ENCODE measurements at places on chromosomes 2 and 18.

- no peak for DNase-seq
Observed at GRCh38 chr2:71482055-71482454, 28.7 kb downstream of the DYSF start.

DNA sequence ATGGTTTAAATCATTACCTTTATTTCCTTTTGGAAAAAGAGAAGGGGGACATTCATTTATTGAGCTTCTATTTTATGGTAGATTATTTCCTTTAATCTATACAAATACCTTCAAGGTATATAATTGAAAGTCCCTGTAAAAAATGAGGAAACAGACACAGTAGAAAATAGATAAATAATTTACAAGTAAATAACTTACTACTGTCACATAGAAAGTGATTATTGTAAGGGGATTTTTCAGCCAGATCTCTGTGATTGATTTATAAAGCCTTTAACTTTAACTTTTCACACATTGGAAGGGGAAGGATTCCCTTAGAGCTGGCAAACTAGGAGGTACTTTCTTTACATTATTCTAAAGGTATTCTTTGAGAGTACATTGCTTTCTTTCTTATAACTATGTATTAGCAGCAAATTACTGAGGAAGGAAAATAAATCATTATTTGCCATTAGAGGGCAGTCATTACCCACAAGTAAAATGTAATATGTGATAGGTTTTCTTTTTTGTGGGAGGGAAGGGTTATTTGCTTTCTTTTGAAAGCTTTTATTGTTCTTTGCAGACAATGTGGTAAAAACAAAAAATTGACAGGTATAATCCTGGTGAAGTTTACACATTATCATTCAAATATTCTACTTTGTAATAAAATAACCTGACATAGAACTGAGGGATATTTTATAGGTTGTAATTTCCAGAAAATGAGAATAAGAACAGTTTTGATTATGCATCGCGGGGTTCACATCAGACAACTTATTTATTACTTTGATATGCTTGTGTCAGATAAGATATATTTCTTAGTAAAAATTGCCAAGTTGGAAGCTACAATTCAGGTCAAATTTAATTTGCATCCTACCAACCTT lies 24.8 kb upstream of the RPE start:
- DNase-seq, result peak; percentile 65

DNA sequence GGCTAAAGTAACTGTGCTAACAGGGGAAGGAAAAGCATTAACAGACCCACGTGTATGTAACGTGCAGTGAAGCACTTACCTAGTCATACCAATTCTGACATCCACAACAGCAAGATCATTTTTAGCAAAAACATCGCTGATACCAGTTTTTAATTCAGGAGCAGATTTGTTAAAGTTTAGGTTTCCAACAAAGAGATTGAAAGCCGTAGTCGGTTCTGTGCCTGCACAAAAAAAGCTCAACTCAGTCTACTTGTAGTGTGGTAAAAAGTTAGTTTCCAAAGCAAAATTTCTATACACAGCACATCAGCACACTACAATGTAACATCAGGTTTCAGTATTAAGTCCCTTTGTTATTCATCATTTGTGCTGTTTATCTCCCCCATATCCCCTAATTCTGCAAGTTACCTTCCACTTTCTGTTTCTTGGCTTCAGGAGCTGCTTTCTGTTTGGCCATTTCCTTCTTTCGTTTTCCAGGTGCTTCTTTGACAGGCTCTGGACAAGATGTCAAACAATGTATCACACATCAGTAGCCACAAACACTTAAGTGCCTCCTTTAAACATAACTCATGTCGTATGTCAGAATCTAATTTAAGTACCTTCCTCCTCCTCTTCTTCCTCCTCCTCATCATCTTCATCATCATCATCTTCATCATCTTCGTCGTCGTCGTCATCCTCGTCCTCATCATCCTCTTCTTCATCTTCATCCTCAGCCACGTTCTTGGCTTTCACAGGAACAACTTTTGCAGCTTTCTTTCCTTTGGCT lies 4.0 kb downstream of the NCL start:
- DNase-seq, result peak; percentile 40

GRCh38 chr2:118325321-118325955 lies 237.2 kb downstream of the INSIG2 start:
- no peak for DNase-seq

DNA sequence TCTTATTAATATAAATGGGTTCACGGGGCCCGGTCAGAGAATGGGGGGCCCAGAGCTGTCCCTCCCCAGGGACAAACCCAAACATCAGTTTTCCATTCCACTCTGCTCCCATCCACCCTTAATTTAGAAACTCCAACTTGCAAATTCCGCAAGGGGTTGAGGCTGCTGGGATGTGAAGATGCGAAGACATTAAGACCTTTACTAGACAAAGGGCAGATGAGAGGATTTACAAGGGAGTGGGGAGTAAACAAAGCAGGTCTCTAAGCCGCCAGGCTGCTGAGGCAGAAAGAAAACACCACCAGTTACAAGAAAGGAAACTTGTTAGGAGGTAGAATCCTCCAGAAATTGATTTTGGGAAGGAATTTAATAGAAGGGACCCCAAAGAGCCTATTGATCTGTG lies 33.1 kb downstream of the MARCO start:
- no peak for DNase-seq

GRCh38 chr2:61045999-61046398 lies 19.7 kb upstream of the SANBR start:
- no peak for DNase-seq

DNA sequence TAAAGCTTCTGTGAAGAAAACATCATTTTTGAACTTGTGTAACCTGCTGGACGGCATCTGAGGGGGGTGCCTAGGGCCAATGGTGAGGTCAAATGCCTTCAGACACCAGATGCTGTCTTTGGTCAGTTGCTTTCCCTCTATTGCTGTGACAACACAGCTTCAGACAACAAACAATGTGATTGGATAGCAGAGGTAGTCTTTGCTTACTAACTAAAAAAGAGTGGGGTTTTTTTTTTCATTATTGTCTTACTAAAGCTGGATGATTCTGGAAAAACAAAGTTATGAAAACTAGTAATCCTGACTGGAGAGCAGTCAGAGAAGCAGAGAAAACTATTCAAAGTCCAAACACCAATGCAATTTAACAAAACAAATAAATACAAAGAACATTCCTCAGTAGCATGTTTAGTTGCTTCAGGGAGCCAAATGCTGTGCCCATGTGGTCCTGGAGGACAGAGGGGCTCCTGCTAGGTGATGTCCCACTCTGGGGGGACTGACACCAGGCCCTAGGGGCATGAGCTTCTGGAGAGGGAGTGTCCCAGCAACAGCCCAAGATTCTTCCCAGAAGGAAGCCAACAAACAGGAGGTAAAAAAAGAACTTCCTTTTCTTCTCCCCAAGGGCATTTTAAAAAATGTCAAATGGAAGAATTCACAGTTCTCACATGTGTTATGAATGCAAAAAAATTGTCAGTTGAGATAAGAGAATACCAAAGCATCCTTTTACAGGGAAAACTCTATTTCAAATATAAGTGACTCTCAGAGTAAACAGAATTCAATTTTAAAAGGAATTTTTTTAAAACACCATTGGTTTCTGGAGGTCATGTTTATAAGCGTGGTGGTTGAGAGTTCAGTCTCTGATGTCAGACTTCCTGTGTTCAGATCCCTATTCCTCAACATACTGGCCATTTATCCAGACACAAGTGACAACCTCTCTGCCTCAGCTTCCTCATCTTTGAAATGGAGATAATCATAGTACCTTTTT lies 181.1 kb upstream of the PGAP1 start:
- DNase-seq, result no peak

- no peak for DNase-seq
Observed at GRCh38 chr2:98805412-98806171, 74.7 kb upstream of the MGAT4A start.

GRCh38 chr2:66539452-66539851 lies 104.5 kb downstream of the MEIS1 start:
- no peak for DNase-seq

DNA sequence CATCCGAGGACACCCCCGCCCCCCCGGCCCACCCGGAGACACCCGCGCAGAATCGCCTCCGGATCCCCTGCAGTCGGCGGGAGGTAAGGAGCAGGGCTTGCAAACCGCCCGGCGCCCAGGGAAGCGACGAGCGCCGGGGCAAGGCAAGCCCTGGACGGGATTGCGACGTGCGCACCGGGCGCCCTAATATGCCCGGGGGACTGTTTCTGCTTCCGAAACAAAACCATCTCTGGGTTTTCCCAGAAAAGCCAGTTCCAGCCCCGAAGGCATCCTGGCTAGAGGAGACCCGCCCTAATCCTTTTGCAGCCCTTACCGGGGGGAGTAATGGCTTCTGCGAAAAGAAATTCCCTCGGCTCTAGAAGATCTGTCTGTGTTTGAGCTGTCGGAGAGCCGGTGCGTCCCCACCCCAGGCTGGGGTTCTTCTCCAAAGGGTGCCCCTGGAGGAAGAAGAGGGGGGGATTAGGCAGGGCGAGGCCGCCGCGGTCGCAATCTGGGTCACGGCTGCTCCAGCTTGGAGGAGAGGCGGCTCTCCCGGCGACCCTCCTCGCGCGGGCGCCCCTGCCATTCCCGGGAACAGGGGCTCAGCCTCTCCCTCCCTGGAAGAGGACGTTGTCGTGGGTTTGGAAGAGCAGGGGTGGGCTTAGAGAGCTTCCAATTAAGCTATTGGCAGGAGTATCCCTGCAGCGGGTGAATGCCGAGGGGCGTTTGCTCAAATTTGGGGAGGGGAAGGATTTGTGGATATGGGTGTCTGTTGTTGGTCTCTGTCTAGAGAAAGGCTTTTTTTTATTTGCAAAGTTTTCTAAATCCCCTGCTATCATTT lies 521 bp downstream of the MYCN start:
- no peak for DNase-seq

GRCh38 chr2:18762667-18763066 lies 173.3 kb upstream of the NT5C1B start:
- DNase-seq, result peak; percentile 13

GRCh38 chr2:222418739-222419138 lies 5.6 kb upstream of the SGPP2 start:
- no peak for DNase-seq

- no peak for DNase-seq
Observed at GRCh38 chr2:216838151-216838550, 21.7 kb downstream of the TNP1 start.

- DNase-seq, result no peak
Observed at GRCh38 chr18:28794459-28795245, 617.7 kb upstream of the CDH2 start.

GRCh38 chr18:33875029-33875565 lies 297.1 kb downstream of the ASXL3 start:
- DNase-seq, result no peak

DNA sequence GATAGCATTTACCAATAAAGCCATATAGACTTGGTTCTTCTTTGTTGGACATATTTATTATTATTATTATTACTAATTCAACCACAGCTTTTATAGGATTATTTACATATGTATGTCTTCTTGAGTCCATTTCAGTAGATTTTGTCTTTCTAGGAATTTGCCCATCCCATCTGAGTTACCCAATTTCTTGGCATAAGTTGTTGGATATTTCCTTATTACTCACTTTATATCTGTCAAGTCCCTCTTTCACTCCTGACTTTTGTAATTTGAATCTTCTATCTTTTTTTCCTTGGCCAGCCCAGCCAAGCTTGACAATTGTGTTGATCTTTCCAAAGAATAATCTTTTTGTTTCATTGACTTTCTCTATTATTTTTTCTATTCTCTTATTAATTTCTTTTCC lies 543.7 kb downstream of the SUCLG1 start:
- no peak for DNase-seq

GRCh38 chr2:212777020-212777491 lies 238.5 kb upstream of the ERBB4 start:
- DNase-seq, result peak; percentile 33

DNA sequence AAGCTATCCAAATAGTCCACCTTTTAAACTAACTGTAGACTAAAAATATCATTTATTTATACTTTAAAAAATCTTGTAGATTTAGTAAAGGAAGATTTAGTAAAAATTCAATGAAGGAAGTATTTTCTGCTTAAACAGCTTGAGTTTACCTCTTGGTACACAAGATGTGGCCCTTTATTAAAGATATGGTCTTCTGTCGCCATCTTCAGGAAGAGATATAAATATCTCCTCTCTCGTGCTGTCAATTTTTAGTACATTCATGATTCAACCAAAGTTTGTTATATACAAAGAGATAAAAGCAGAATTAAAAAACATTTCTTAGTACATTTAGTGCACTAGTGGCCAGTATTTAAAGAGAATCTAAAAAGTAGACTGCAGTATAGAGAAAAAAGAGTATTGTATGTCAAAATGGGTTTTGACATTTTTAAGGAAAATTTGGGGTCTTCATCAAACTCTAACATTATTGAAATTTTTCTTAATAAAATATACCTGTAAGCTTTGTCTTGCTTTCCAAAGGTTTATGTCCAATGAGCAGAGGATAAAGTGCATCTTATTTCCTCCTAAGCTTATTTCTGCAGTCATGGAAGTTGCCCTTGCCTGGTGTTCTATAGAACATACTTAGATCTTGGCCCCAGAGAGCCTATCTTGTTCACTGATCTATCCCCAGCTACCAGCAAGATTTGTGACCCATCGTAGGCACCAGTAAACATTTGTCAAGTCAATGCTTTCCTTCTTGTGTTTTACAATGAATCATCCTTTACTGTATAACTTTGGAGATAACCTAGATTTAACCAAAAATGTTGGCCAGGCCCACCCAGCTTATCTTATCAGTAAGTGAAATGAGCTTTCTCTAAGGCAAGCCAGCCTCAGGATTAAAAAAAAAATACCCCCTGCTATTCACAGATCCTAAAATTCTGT lies 18.5 kb upstream of the EML6 start:
- peak; percentile 71 for DNase-seq

DNA sequence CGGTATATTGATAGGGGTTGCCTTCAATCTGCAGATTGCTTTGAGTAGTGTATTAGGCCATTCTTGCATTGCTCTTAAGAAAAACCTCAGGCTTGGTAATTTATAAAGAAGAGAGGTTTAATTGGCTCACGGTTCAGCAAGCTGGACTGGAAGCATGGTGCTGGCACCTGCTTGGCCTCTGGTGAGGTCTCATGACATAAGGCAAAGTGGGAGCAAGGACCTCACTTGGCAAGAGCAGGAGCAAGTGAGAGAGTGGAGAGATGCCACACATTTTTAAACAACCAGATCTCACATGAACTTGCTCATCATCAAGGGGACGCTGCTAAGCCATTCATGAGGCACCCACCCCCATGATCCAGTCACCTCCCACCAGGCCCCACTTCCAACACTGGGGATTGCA lies 4.9 kb downstream of the MAP3K2 start:
- DNase-seq, result no peak

- no peak for DNase-seq
Observed at GRCh38 chr2:233650981-233651380, 14.7 kb downstream of the UGT1A10 start.

GRCh38 chr2:219199470-219200211 lies 6.9 kb upstream of the ZFAND2B start:
- DNase-seq, result no peak

All from NCI-H1417 (cell line).